ENCODE measurements at places on chromosomes 16 and 17. TPM values are rescaled to one million over a fixed set of nuclear protein-coding genes. Genes with fewer than 3 reads are reported as not detected.

DNA sequence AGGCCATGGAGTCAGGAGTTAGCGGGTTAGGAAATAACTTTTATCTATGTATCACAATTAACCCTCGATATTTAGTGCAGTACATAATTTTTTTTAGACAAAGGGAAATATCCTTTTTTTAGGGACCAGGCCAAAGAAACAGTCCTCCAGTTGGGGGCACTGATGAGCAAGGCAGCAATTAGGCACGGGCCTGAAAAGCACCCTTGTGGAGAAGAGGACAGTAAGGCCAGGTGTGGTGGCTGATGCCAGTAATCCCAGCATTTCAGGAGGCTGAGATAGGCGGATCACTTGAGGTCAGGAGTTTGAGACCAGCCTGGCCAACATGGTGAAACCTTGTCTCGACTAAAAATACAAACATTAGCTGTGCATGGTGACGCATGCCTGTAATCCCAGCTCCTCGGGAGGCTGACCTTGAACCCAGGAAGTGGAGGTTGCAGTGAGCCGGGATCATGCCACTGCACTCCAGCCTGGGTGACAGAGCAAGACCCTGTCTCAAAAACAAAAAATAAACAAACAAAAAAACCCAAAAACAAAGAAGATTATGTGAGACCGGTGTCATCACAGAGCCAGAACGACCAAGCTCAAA is 158.3 kb upstream of the NOL11 start:
- H3K27ac ChIP-seq, result no peak overlapping the region
- H3K4me1 ChIP-seq, result no peaks in the 10 kb centered on the region
- no peak overlapping the region for H3K4me3 ChIP-seq
- H3K36me3 ChIP-seq, result no peaks in the 10 kb centered on the region

DNA sequence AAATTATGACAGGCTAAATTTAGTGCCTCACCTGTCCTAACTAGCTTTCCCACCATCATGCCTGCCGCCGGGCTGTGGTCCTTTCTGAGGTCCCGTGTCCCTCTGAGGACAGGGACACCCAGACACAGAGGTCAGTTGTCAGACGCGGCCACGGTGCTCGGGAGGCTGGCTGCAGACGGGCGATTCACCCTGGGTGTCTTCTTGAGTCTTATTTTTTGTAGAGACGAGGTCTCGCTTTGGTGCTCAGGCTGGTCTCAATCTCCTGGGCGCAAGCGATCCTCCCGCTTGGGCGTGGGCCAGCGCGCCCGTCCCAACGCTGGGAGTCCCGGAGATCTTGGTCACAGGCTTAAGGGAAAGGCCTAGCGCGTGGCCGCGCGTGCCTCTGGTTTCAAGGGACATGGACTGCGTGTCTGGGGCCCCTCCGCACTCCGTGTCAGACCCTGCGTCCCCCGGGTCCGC is 797 bp upstream of the RAB11FIP3 start:
- peak; percentile 79 for DNase-seq
- peak overlapping the region; percentile 74 for H3K4me3 ChIP-seq
- no peaks in the 10 kb centered on the region for H3K27me3 ChIP-seq
- H3K36me3 ChIP-seq, result no peaks in the 10 kb centered on the region

DNA sequence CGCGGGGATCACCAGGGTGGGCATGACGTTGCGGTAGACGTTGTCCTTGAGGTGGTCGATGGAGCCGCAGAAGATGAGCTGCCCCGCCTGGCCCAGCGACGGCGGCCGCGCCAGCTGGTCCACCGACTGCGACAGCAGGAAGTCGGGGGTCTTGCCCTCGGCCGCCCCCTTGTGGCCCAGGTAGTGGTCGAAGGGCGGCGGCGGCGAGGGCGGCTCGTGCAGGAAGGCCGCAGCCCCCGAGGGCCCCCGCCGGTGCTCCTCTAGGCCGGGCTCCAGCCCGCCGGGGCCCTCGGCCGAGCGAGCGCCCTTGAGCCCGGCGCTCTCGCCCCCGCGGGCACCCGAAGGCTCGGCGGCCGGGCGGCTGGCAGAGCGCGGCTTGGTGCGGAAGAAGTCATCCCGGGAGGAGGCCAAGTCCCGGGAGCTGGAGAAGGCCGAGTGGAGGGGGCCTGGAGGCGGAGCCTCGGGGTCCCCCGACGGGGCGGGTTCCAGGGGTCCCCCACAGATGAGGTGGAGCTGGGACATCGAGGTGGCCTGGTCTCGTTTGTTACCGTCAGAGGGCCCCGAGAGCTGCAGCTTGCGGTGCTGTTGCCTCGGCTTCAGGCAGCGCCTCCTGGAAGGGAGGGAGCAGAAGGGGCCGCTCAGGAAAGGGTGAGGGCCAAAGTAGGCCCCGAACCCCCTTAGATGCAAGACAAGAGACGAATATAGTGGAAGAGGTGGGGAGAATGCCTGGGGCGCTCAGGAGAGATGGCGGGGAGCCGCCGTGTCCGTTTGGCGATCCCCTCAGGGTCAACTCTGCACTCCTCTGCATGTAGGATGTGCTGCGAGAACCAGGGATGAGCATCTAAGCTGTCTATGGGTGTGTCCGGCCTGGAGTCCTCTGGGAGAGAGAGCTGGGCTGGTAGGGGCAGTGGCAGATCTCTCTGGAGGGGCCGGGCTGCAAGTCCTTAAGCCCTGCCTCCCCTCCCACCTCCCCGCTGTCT is 8.8 kb downstream of the FAM171A2 start:
- no peaks in the 10 kb centered on the region for H3K4me1 ChIP-seq
- peaks cover 27% of the 10 kb centered on the region for H3K36me3 ChIP-seq
- no peak for DNase-seq
- no peak overlapping the region for H3K27ac ChIP-seq
- peak overlapping the region; percentile 53 for H3K4me3 ChIP-seq

DNA sequence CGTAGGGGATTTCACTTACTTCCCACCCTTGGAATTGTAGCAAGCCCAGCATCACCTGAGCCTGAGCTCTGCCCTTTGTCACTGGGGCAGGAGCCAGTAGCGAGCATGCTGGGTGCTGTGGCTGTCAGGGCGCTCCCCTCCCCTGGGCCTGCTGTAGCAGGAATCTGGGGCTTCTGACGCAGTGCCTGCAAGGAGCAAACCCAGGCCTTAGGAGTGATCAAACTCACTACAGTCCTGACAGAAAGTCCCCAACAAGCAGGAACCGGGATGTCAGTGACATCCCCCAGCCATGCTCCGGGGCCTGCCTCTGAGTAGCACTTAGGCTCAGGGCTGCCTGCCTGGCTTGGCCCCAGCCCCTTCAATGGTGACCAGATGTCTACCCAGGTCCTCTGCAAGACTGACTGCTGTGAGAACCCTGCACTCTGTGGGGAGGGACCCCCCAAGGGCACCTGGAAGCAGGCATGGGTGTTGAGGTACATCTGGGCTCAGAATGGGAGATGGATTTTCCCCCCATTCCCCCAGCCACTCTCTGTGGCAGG is 23.5 kb downstream of the PLD6 start:
- H3K4me3 ChIP-seq, result no peak overlapping the region
- peaks cover 29% of the 10 kb centered on the region for H3K4me1 ChIP-seq
- H3K27me3 ChIP-seq, result no peaks in the 10 kb centered on the region

DNA sequence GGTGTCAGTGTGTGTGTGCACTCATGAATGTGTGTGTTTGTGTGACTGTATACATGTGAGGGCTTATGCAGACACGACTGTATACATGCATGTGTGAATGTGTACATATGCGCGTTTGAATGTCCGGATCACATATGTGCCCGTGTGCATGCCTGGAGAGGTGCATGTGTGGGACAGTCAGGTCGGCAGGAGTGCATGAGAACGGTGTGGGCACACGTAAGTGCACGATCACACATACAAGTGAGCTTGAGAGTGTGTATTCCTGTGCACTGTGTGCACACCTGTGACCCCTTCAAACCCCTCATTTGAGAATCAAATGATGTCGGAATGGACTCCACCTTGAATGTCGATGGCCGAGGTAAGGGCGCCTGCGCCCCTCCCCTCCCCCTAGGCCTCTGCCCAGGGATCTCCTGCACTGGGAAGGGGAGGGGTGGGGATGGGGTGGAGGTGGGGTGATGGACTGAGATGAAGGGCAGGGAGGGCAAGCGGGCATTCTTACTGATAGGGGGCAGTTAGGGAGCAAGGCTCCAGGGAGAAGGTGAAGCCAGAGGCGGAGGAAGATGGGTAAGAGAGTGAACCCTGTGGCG is 601 bp upstream of the NGFR start:
- H3K27ac ChIP-seq, result no peak overlapping the region
- no peak overlapping the region for H3K4me3 ChIP-seq
- H3K4me1 ChIP-seq, result peaks cover 32% of the 10 kb centered on the region
- no peak for DNase-seq

DNA sequence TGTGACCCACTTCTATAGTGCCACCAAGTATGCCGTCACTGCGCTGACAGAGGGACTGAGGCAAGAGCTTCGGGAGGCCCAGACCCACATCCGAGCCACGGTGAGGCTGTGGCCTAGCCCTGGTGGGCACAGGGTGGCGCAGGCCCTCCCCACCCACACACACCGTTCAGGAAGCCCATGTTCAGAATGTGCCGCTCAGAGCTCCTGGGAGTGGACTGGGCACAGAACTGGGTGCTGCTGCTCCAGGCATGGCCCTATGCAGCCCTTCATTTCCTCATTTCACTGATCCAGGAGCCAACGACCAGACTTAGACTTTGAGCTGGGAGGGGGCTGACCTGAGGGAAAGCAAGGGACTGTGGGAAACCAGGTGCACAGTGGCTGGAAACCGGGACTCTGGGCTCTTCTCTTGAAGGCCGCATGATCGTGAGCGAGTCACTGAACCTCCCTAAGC is 2.4 kb upstream of the MRM1 start:
- H3K27me3 ChIP-seq, result no peaks in the 10 kb centered on the region
- no peak for DNase-seq
- H3K4me3 ChIP-seq, result no peak overlapping the region
- H3K4me1 ChIP-seq, result peaks cover 25% of the 10 kb centered on the region

- H3K36me3 ChIP-seq, result peaks cover 93% of the 10 kb centered on the region
- no peak for DNase-seq
- no peak overlapping the region for H3K27ac ChIP-seq
These were observed 10.5 kb downstream of the NUDT16L1 start for GRCh38 chr16:4703906-4704305.

GRCh38 chr17:14448818-14449217 is 147.9 kb downstream of the HS3ST3B1 start:
- H3K36me3 ChIP-seq, result no peaks in the 10 kb centered on the region
- no peaks in the 10 kb centered on the region for H3K4me1 ChIP-seq
- no peak overlapping the region for H3K27ac ChIP-seq

DNA sequence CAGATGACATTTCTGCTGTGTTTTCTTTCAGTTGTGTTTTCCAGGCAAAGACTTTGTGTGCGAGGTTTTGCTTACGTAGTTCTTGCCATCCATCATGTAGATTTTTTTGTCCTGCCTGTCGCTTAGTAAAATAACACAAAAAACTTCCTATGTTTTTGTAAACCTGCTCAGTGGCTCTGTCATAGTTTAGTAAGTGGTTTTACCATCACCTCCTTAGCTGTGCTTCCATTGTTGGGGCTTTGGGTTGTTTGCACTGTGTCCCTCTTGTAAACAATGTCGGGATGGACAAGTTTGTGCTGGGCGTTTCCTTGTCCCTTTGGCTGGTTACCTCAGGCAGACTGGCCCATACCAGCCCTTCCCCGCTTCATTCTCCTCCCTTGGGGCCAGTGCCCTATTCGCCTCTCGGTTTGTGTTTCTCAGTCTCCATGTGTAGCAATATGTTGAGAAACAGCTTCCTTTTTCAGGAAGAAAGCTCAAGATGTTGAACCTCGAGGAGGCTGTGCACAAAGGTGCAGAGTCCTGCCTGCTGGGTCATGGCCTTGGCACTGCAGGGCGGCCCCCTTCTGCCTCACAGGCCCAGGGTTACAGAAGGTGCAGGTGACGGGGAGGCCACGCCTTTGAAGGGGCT is 74.6 kb downstream of the KSR1 start:
- no peaks in the 10 kb centered on the region for H3K36me3 ChIP-seq
- peaks cover 5% of the 10 kb centered on the region for H3K4me1 ChIP-seq
- no peak overlapping the region for H3K27ac ChIP-seq
- DNase-seq, result no peak
- no peak overlapping the region for H3K4me3 ChIP-seq

DNA sequence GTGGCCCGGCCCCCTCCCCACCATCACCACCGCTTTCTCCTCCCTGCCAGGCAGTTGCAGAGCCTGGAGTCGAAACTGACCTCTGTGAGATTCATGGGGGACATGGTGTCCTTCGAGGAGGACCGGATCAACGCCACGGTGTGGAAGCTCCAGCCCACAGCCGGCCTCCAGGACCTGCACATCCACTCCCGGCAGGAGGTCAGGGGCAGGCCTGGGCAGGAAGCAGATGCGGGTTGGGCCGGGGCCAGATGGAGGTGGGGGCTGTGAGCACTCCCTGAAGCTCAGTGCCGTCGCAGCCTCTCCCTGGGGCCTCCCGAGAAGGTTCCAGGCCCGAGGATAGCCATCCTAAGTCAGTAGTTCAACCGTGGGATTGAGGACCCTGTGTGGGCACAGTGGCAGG is 14.2 kb upstream of the ADGRG3 start:
- peaks cover 4% of the 10 kb centered on the region for H3K4me1 ChIP-seq
- peaks cover 36% of the 10 kb centered on the region for H3K36me3 ChIP-seq
- peak; percentile 48 for DNase-seq
- no peaks in the 10 kb centered on the region for H3K27me3 ChIP-seq
- H3K27ac ChIP-seq, result no peak overlapping the region

DNA sequence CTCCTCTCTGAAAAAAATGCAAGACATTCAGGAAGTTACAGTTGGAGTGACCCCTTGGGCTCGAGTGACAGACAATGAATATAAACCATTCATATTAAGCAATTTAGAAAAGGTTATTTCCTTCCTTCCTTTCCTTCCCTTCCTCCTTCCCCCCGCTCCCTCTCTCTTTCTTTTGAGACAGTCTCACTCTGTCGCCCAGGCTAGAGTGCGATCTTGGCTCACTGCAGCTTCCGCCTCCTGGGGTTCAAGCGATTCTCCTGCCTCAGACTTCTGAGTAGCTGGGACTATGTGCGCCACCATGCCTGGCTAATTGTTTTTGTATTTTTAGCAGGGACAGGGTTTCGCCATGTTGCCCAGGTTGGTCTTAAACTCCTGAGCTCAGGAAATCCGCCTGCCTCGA is 13.2 kb downstream of the PSMD12 start:
- no peak overlapping the region for H3K4me3 ChIP-seq
- no peak overlapping the region for H3K27ac ChIP-seq
- H3K4me1 ChIP-seq, result no peaks in the 10 kb centered on the region
- no peak for DNase-seq
- peaks cover 97% of the 10 kb centered on the region for H3K36me3 ChIP-seq

GRCh38 chr16:275786-276232 is at the start of gene RGS11:
Gene RGS11, minus strand, starts transcription at chr16:275944. Its CDS starts 33 bp downstream, at chr16:275911.
- no peak for DNase-seq
- peak within 1 kb of the TSS; percentile 42 for H3K4me3 ChIP-seq
- H3K36me3 ChIP-seq, result no peaks in the 10 kb centered on the region
- H3K27ac ChIP-seq, result no peak within 1 kb of the TSS

- no peaks in the 10 kb centered on the region for H3K36me3 ChIP-seq
- H3K4me3 ChIP-seq, result no peak overlapping the region
- no peak overlapping the region for H3K27ac ChIP-seq
- no peaks in the 10 kb centered on the region for H3K4me1 ChIP-seq
- no peak for DNase-seq
These were observed 277.7 kb downstream of the UTP18 start for GRCh38 chr17:51537996-51538550.

Gene KRTAP4-4
- total RNA-seq, result not detected

Gene CES4A
- total RNA-seq, result 8.7 TPM

Gene TCAP
- total RNA-seq, result 7,878 TPM

Gene LITAF
- total RNA-seq, result 65.7 TPM

Gene MYH8
- total RNA-seq, result not detected

Gene SYNGR3
- 0.19 TPM for total RNA-seq

Gene HS3ST3B1
- total RNA-seq, result 3.5 TPM

Gene TPSG1
- not detected for total RNA-seq
